ENCODE measurements at places on chromosomes 6 and 20. TPM values are rescaled to one million over a fixed set of nuclear protein-coding genes. Genes with fewer than 3 reads are reported as not detected.

STMND1 gene
- not detected for polyA plus RNA-seq

SLC22A3 gene
- polyA plus RNA-seq: 43.7 TPM

RWDD2A gene
- 1.3 TPM for polyA plus RNA-seq

VIP gene
- 0.30 TPM for polyA plus RNA-seq

PTGIS gene
- polyA plus RNA-seq: 3.6 TPM

HLA-DQB2 gene
- not detected for polyA plus RNA-seq

GLP1R gene
- not detected for polyA plus RNA-seq

MDFI gene
- 0.53 TPM for polyA plus RNA-seq

TMEM14B gene
- polyA plus RNA-seq: 118 TPM

THBS2 gene
- polyA plus RNA-seq: 1.3 TPM

TRPC4AP gene
- 51.7 TPM for polyA plus RNA-seq

DNA sequence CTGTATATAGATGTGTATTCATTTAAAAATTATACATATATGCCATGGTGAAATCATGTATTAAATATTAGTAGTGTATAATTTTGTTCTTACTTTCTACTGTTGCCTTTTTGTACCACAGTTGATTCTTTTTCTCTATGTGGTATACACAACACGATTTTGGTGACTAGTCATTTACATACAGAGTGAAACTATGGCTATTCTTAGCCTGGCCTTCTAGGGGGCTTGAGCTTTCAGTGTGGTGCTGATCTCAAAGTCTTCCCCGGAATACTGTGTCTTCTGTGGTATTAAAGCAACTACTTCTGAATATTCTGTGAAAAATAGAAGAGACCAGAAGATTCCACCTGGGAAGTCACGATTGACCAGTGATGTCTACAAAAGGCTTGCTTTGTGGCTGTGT, 301.9 kb downstream of the UTRN start:
- DNase-seq: no peak

- DNase-seq: no peak
Measured at GRCh38 chr6:168280020-168280898, 39.3 kb downstream of the DACT2 start.

- no peak for DNase-seq
Measured at GRCh38 chr6:52162940-52163908, 23.0 kb upstream of the IL17A start.

DNA sequence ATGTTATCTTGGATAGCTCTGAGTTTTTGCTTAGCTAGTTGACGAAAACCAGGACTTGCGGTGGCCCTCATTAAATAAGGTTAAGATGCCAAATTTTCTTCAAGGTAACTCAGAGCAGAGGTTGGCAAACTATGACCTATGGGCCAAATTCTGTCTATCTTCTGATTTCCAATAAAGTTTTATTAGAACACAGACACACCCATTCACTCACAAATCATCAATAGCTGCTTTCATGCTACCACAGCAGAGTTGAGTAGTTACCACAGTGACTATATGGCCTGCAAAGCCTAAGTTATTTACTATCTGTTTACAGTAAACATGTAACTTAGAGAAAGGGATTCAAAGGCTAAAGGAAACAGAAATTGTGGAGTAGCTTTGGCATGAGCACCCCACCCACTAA, 23.6 kb downstream of the DCDC2 start:
- no peak for DNase-seq

DNA sequence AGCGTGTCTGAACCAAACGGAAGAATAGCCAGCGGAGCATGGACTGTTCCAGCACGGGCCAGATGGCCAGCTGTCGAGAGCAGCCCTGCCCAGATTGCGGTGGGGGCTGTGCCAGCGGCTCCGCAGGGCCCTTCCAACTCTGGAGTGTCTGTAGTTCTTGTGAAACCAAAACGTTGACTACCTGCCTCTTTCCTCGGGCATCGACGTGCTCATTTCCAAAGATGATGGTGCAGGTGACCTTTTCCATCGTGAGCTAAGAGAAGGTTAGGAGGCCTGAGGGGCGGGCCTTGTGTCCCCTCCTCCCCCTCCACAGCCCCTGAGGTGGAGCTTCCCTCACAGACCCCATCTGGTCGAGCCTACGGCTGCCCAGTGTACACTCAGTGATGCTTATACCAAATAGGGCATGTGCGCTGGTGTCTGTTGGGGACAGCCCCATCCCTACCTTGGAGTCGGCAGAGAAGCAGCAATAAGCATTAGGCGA, 12.9 kb upstream of the C20orf144 start:
- DNase-seq: peak; percentile 86

DNA sequence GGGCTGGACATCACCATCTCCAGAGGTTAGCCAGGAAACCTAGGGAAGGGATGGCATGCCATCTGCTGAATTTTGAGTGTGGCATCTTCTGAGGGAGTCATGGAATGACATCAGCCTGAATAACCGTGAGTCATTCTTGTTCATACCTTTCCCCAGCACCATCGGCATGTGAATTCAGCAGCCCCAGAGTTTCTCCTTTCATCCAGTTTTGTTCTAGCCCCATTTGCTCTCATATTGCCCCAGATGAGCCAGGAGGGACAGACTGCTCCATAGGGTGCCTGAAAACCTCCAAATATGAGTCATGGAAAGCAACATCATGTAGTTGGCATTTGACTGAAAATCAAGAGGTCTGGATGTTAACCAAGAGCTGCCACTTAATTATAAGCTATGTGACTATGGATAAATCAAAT, 219.2 kb upstream of the SGK1 start:
- no peak for DNase-seq

- no peak for DNase-seq
Measured at GRCh38 chr6:11414176-11414963, 123.2 kb upstream of the TMEM170B start.

DNA sequence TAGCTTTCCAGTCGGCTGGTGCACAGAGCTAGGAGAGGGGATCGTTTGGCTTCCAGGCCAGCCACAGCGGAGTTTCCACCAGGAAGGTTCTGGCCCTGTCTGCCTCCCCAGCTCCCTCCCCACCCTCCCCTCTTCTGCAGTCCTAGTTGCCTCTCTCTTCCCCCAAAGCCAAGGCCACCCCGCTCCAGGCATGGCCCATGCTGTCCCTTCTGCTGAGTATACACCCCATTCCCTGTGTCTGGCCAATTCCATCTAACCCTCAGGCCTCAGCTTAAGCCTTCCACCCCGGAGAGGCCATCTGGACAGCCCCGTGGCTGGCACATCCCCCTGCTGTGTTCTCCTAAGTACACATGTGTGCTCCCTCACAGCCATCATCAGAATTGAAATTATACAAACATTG, 167.4 kb downstream of the CDH4 start:
- DNase-seq: no peak

DNA sequence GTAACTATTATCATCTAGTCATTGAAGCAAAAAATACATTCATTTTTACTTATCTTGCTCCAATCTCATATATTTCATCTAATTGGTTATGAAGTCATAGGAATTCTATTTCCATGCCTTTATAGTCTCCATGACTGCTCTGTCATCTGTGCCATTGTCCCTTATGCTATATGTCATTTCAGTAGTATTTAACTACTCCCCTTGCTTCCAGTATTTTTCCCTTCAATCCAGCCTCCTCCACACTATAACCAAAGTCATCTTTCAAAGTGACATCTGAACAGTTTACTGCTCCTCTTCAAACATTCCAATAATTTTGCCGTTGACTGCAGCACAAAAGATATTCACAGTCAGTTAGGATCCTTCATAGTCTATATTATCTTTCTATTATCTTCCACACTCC, 216.6 kb upstream of the HS3ST5 start:
- no peak for DNase-seq

- DNase-seq: no peak
Measured at GRCh38 chr6:56349194-56349593, 101.8 kb upstream of the COL21A1 start.

- no peak for DNase-seq
Measured at GRCh38 chr6:2274981-2275891, 29.8 kb upstream of the GMDS start.

DNA sequence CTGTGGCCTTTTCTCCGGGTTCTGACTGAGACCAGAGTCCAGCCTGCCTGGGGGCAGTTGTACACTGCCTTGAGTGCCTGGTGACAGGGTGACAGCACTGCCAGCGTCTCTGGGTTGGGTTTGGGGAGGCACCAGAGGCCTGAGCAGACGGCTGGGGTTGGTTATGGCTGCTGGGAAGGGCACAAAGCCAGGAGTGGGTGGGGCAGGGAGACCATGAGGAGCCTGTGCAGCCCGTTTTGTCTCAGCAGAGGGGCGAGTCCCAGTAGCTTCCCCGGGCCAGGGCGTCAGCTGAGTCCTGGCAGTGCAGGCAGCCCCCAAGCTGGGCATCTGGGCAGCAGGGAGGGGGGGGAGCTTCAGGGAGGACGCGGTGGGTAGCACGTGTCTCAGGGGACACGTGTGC, 15.3 kb upstream of the SULF2 start:
- no peak for DNase-seq

DNA sequence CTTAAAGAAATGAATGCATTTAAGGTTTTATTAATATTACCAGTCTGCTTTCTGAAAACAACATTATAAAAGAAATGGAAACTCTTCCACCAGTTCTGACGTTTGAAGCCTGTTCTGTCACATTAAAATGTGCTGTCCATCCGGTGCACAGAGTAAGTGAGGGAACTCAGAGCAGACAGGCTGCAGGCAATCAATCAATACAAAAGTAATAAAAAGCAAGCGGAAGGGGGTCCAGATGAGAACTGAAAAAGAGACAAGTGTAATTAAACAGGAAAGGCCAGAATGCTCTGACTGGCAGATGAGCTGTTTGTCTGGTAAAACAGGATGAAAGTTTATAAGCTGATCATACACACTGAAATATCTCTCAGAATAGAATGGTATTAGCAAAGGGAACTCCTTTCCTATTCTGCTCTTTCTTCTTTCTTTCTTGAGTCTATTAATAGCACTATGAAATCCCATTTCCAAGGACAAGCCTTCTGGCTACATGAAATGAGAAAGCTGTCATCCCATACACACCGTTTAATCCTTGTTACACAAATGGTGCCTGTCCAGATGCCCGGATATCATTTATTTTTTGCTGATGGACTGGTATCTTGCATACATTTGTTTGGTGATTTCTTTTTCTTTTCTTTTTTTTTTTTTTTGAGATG, 94.3 kb downstream of the RAMACL start:
- DNase-seq: no peak

DNA sequence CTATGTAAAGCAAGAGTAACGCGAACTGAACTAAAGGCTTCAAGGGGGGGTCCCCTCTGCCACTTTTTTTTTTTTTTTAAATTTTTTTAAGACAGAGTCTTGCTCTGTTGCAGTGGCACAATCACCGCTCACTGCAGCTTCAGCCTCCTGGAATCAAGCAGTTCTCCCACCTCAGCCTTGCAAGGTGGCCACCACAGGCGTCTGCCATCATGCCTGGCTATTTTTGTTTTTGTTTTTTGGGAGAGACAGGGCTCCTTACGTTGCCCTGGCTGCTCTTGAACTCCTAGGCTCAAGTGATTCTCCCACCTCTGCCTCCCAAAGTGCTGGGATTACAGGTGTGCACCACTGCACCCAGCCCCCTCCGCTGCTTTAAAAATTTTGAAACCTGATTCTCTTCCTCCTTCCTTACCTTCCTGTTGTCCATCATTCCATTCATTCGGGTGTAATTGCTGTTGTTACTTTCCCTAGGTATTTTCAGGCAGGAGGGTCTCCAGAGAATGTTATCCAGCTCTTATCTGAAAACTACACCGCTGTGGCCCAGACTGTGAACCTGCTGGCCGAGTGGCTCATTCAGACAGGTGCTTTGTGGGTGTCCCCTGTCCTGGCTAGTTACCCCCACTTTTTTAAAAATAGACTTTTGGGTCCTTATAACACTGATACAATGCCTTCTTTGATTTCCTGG, 5.4 kb downstream of the NELFCD start:
- DNase-seq: no peak

- DNase-seq: no peak
Measured at GRCh38 chr6:156687789-156688619, 89.2 kb upstream of the ARID1B start.

- no peak for DNase-seq
Measured at GRCh38 chr20:61464307-61465303, 212.5 kb downstream of the CDH4 start.

DNA sequence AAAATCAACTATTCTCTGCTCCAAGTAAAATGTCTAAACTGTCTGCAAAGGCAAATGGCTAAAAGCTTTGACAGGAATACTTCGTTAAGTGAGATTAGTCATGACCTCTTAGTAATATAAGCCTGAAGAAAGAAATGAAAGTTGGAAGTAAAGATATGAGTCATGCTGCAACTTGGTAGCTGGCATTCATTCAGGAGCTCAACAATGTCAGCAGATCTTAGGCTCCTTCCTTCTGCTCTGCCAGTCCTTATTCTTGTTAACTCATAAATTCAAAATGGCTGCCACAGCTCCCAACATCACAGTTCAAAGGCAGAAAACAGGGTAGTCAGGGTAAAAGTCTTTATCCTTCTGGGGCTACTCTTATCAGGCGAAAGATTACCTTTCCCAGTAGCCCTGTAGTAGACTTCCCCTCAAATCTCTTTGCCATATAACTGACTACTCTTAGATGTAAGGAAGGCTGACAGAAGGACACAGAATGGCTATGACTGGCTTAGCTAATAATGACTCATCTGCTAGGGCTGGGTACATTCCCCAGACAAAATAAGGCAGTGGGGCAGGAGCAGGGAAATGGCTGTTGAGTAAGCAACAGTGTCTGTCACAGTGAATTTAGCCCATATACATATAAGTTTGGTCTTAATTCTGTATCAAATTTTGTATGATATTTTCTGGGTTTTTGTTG, 24.4 kb upstream of the C6orf62 start:
- no peak for DNase-seq

- no peak for DNase-seq
Measured at GRCh38 chr6:37988127-37988526, 168.6 kb downstream of the ZFAND3 start.

DNA sequence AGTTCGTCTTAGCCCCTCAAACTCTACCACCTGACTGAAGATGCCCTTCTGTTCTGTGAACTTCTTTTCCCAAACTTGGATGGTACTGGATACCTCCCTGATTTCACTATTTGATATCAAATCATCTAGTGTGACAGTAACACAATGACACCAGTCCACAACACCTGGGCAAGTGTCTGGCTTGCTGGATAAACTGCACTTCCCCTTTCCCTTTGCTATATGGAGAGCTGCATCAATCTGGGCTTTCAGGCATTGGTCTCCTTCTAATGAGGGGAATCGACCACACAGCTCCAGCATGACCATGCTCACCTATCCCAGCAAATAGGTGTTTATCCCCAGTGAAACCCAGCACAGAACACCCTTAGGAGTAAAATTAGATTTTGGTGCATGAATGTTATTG, 3.1 kb downstream of the F13A1 start:
- no peak for DNase-seq

- no peak for DNase-seq
Measured at GRCh38 chr6:912871-913835, 220.2 kb upstream of the EXOC2 start.

- DNase-seq: no peak
Measured at GRCh38 chr6:75657327-75657726, 55.6 kb downstream of the SENP6 start.
